ENCODE measurements at places on chromosomes 3 and 15.

GRCh38 chr3:167886690-167887089, 151.2 kb downstream of the SERPINI1 start:
- no peak for DNase-seq

- DNase-seq = no peak
Measured at GRCh38 chr3:34920806-34921205, 718.5 kb upstream of the ARPP21 start.

DNA sequence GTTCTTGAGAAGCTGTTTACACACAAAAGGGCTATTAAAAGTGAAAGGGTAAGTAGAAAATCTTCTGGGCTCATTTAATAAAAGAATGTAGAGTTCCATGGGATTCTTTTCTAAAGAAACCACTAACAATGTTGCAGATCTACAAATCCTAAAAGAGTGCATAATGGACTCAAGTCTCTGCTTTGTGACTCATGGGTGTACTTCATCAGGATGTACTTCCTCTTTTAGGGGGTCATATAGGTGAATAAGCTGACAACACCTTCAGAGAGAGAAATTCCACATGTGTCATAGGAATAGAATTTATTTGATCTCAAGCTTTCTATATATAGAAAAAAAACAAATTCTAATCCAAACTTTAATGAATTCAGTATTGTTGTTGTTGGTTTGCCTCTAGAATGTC, 355.5 kb downstream of the TIGIT start:
- no peak for DNase-seq

DNA sequence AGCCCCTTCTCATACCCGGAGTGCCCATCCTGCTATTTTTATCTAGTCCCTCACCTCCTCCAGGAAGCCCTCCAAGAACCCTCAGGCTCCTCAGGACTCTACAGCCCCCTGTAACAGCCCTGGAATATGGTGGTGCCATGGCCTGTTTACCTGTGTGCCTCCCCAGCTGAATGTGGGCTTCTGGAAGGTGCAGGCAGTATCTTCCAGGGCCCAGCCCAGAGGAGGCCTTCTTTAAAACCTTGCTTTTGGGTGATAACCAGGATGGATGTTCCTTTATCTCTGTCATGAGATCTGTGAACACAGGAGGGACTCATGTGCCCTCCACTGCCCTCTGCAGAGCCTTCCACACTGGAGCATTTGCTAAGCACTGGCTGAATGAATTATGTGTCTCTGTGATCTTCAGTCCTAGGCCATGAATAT, 36.7 kb upstream of the MRPS22 start:
- DNase-seq = no peak

DNA sequence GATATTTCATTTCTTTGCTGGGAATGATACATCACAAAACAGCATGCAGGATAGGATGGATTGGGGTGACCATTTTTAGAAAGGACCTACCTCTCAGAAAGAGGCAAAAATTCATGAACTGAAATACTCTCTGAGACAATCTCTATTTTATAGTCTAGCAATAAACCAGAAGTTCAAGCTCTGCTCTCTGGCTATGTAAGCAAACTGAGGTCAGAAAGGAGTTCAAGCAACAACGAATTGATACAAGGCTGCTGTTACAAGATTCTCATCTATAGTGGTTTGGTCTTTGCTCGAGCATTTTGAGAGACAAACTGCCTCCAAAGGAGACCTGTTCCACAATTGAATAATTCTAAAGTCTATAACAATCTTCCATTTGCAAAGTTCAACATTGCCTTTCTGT, 84.7 kb upstream of the GOLGA8J start:
- DNase-seq = no peak

- DNase-seq = no peak
Measured at GRCh38 chr15:69685512-69686452, 233.2 kb downstream of the RPLP1 start.

- no peak for DNase-seq
Measured at GRCh38 chr3:132628157-132628556, 31.1 kb downstream of the ACKR4 start.

DNA sequence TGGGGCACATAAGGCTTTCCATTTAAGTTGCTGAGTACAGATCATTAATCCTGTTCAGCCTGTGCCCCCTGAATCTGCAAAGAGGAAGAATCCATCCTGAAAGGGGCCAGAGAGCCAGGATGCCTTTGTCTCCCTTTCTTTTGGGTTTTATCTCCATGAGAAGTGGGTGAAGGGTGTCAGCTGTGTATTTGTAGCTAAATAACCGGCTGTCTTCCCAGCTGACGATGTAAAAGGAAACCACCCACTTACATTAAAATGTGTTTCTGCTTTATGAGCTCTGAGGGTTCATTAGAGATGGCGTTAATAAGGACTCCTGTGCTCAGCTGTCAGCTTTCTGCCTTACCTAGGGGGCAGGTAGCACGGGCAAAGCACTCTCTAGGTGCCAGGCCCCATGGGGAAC, 83.4 kb downstream of the SLCO3A1 start:
- DNase-seq = no peak

DNA sequence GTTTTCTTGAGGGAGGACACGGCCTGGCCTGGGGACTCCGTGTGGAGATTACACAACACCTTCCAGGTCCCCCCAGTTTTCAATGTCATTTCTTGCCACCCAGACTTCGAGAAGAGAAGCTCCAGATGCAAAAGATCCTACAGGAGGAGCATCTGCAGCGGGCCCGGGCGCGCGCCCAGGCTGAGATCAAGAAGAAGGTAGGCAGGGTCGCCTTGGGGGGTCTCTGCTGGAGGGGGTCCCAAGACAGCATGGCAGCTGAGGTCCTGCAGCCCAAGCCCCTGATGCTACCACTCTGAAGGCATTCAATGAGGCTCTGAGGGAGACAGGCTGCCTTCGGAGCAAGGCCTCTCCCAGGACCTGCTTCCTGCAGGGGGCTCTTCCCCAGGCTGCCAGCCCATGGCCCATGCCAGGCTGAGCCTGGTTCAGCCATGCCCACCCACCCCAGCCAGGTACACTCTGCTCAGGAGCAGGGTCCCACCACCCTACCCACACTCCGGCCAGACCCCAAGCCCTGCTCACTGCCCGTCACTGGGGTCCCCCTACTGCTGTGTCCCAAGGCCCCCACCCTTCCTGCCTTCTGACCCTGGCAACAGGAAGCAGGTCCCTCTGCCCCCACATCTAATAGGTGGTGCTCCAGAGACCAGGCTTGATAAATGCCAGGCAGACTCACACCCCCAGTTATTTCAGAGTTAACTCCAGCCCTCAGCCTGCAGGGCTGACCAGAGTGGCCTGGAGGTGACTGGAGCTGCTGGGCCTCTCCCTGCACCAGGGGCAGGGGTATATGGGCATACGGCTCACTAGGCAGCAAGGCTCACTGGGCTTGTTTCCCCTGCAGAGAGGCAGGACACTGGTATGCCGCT, 40.0 kb downstream of the ZXDC start:
- no peak for DNase-seq

- no peak for DNase-seq
Measured at GRCh38 chr15:91553196-91553854, 300.2 kb upstream of the SLCO3A1 start.

DNA sequence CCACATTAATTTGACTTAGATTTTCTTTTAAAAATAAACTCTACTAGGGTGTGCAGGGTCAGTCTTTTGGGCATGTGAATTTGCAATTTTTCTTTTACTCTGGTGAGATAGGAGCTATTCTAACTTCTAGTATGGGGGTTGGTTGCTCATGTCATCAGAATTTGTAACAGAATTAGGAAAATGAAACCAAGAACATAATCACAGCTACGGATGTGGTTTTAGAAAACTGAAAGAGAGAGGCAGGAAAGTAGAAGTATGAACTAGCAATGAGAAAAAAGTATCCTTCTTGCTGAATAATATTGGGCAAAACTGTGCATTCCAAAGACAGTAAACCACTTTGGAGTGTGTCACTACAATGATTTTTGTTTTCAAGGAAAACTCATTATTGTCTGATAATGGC, 43.3 kb downstream of the ADPGK start:
- no peak for DNase-seq

- DNase-seq = no peak
Measured at GRCh38 chr3:194287977-194288706, 63.0 kb downstream of the CPN2 start.

GRCh38 chr3:90055666-90056065, 948.2 kb downstream of the EPHA3 start:
- no peak for DNase-seq

DNA sequence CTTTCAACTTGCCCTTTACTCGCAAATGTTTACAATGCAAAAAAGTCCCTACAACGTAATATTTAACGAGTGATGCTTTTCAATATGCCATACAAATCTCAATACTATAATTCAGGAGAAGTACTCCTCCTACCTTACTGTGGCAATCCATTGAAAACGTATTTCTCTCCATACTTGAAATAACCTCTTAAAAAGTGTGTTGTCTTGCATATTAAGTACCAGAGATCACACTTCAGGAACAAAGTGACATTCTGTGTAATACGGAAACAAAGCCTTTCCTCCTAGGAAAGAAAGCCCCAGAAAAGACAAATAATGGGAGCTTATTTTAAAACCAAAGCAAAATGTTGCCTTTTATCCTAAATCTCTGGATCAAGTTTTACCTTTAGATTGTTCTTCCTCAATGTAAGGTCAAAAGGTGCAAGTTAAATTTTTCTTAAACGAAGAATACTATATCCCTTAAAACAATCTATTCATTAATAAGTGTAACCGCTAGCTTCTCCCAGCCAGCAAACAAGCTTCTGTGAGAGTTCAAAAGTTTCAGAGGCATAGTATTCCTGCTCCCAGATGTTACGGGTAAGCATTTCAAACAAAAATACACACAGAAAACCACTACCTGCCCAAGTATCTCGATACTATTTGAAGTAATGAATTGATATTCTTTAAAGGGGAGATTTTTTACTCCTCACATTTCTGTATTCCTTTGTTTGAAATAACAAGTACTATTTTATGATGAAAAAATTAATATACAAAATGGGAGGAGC, 1.7 kb downstream of the TJP1 start:
- no peak for DNase-seq

DNA sequence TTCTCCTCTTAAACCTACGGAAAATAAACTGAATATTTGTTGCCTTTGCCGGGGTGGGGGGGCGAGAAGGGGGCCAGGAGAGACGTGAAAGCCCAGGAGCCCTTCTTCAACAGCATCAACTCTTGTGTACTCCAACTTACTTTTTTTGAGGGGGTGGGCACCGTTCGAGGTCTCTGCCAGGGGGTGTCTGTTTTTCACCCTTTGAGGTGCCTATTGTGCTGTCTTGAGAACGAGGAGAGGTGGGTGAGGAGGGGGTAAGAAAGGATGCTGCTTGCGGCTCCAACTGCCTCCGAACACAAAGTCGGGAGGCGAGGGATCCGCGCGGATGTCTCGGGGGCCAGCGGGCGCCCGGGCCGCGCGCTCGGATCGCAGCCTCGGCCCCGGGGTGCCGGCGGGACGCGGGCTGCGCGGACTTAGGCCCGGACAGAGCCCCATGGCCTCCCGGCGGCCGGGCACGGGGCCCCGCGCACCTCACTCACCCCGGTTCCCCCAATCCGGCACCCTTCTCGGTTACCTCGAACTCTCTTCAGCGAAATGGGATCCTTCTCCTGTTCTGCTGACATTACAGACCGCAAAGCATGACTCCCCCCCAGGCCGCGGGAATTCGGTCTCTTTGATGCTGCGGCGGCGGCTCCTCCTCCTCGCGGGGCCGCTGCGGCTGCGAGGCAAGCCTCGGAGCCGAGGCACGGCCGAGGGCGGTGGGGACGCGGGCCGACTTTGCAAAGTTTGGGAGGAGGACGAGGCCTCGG, 650 bp downstream of the PYGO1 start:
- DNase-seq = no peak

GRCh38 chr3:135083756-135084155, 288.7 kb downstream of the EPHB1 start:
- DNase-seq = no peak

DNA sequence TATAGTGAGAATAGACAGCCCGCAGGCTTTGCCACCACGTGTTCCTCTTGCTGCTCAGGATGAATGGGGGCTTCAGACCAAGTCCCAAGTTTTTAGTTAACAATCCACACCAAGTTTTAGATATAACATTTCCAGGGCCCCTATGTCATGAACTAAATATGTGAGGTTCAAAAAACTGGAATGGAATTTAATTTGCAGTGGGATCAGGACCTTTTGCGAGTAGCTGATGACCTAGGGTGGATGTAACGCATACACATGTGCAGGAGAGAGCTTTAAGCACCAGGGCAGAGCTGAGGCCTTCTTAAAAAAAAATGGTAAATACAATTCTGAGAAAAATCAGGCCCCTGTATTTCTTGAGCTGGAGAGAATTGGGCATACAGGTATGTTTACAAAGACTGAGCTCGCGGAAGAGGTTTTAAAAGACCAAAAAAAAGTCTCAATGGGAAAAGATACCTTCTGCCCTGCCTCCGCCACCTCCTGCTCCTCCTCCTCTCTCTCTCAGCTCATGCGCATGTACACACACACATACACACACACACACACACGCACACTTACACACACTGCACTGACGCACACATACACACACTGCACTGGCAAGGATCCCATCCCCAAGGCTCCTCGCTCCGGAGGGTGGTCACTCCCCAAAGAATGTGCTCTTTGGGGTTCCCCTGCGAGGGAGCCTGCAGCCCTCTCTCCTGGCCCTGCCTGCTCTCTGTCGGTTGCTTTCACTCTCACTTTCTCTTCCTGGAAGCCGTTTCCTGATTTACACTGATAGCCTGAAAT, 48.2 kb upstream of the IGF1R start:
- peak; percentile 14 for DNase-seq

- no peak for DNase-seq
Measured at GRCh38 chr3:143848704-143849103, 436 bp upstream of the SLC9A9 start.

DNA sequence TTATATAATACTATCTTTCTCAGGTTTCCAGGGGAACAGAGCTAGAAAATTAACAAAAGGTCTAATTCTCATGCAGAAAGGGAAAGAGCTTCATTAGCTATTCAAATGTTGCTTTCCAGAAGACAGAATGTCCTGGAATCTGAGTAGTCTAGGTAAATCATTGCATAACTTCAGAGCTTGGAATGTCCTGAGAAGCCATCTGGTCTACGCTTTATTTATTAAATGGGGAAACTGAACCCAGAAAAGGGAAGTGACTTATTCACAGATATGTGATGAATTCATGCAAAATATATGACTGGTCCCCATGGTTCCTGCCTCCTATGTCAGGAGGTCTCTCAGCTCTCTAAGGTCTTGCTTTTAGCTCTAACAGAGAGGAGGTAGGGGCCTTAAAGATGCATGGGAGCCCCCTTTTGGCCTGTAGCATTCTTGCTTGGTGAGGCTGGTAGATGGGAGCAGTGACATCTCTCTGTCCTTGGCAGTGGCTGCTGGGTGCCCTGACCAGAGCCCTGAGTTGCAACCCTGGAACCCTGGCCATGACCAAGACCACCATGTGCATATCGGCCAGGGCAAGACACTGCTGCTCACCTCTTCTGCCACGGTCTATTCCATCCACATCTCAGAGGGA, 99.2 kb downstream of the CEMIP start:
- no peak for DNase-seq

GRCh38 chr3:25658836-25659235, 5.9 kb downstream of the TOP2B start:
- no peak for DNase-seq

- DNase-seq = no peak
Measured at GRCh38 chr3:128984596-128984995, 9.3 kb downstream of the CFAP92 start.
